ENCODE measurements at places on chromosomes 4 and X.

GRCh38 chr4:60039908-60040307 lies 1160.2 kb upstream of the ADGRL3 start:
- DNase-seq, result no peak

DNA sequence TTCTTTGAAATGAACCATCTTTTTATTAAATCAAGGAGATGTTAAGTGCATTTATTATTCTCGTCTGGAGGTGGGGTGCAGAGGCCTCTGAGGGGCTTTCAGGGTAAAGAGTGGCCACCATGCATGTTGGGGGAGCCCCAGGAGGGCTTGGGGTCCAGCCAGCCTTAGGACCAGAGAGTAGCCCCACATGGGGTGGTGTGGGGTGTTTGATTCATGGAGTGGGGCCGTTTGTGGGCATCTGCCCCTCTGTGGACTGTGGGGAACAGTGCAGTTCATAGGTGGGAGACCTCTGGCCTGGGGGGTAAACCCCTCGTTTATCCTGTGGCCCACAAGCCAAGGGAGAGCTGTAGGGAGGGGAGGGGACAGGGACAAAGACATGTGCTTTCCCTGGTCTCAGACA lies 26.9 kb downstream of the HTRA3 start:
- DNase-seq, result no peak

DNA sequence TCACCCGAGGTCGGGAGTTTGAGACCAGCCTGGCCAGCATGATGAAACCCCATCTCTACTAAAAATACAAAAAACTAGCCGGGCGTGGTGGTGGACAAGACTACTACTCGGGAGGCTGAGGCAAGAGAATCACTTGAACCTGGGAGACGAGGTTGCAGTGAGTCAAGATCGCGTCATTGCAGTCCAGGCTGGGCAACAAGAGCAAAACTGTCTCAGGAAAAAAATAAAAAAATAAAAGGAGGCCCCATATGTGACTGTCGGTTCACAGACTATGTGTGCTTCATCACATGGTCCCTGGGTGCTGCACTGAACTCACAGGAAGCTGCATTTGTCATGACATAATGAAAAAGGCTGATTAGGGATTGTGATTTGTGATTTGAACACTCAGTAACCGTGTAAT lies 6.4 kb downstream of the TRIML1 start:
- no peak for DNase-seq

- DNase-seq, result no peak
Measured at GRCh38 chr4:175422331-175422730, 389.7 kb downstream of the GPM6A start.

DNA sequence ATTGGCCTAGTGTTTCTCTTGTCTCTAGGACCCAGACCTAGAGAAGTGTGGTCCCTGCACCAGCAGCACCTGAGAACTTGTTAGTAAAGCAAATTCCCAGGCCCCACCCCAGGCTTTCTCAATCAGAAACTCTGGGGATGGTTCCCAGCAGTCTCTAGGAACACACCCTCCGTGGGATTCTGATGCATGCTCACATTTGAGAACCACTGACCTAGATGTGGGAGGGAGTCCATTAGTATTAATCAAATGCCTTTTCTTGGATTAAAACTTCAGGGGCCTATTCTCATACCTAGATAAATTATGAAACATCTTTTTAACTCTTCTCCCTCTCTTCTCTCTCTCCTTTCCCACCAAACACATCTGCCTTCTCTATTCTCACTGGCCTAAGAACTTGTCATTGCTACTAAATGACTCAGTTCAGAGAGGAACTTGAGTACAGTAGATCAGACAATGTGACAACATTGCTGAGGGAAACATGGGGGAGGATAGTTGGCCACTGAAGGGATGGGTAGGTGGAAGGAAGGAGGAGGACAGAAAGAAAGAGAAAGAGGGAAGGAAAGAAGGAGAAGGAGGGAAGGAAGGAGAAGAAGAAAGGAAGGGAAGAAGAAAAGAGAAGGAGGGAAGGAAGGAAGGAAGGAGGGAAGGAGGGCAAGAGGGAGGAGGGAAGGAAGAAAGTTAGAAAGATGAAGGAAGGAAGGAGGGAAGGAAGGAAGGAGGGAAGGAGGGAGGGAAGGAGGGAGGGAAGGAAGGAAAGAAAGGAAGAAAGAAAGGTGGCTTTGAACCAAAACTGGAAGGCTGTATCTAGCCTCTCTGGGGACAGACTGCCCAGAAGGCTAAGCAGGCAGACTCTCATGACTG lies 132.7 kb upstream of the MAP3K15 start:
- DNase-seq, result no peak

- DNase-seq, result no peak
Measured at GRCh38 chr4:168304744-168305459, 13.7 kb downstream of the DDX60 start.

Data from CD4-positive, alpha-beta T cell treated with Interferon gamma for 1 hour (primary cell).